ENCODE measurements at places on chromosomes 13 and 19.

DNA sequence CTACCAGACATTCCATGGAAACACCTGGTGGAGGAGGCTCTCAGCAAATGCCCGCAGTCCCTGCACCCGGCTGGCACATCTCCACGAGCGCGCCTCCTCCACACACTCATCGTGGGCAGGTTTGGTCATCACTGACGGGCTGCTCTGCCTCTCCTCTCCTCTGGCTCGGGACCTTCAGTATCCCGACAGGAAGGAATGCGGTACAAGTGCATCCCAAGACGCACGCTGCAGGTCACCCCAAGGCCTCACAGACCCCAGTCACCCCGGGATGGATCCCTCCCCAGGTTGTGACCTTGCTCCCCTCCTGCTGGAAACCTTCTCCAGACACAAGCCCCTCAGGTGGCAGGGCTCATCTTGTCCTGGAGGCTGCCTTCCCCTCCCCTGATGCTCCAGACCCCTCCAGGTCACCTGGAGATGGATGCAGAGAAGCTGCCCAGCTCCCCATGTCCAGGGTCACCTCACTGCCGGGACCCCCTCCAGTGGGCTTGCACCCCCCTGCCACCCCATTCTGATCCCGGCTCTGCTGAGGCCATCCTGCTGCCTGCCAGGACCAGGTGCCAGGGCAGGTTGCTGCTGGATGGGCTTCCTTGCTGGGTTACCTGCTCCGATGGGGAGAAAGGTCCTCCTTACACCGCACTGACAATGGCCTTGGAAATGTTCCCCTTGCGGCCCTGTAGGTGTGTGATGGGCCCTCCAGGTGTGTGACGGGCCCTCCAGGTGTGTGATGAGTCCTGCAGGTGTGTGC, 29.9 kb downstream of the C13orf46 start:
- no peak for ATAC-seq

DNA sequence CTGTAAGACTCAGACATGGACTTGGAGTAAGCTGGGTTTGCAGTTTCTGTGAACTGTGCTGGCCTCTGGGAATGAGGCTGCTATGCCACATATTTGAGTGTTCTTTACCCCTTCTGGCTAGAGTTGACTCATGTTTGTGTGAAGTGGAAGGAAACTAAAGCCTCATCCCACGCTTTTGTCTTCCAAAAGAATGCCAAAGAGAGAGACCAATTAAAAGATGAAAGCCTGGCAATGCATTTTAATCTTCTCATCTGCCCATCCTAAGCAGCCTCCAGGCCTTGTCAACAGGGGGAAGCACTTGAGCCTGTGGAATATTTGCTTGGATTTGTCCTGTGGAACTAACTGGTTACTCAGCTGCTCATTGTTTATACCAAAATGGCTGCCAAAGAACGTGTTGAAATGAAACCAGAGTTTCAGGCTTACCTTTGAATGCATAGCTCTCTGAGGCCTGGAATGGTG, 49.1 kb downstream of the LMO7 start:
- ATAC-seq = peak; percentile 72

- ATAC-seq = no peak
Measured at GRCh38 chr13:106449096-106449495, 86.4 kb downstream of the EFNB2 start.

DNA sequence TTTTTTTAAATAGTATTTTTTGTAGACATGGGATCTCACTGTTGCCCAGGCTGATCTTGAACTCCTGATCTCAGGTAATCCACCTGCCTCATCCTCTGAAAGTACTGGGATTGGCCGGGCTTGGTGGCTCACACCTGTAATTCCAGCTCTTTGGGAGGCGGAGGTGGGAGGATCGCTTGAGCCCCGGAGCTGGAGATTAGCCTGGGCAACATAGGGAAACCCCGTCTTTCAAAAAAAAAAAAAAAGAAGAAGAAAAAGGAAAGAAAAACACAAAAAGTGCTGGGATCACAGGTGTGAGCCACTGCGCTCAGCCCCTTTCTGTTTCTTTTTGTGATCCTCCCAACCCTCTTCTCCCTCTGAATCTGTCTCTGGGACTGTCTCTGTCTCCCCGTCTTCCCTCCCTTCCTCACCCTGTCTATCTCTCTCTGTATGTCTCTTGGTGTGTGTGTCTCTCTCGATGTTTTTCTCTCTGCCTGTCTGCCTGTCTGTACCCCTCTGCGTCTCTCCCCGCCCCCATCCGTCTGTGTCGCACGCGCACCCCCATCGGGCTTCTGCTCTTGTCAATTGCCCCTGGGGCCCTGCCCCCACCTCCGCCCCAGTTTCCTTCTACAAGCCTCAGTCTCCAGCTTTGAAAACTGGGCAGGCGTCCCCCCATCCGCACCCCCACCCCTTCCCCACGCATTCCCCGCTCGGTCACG, 540 bp upstream of the ZFP36 start:
- no peak for ATAC-seq

GRCh38 chr13:29964181-29964845, 113.9 kb upstream of the UBL3 start:
- ATAC-seq = no peak

DNA sequence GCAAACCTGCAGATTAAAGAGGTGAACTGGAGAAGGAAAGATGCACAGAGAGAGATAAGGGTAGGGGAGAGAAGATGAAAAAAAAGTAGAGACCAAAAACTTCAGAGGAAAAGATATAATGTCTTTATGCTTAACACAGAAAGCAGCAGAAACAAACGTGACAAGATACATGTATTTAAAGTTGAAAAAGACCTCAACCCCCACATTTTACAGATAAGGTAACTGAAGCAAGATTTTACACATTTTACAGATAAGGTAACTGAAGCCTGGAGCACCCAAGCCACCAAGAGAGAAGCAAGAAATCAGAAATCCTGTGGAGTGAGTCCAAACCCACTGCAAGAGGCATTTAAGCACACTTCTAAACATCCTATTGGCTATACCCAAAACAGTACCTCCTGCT, 185.3 kb downstream of the TBC1D4 start:
- ATAC-seq = no peak

GRCh38 chr19:55766466-55766865, 2.5 kb upstream of the RFPL4AL1 start:
- peak; percentile 23 for ATAC-seq

GRCh38 chr13:76890021-76890420, 3.8 kb upstream of the KCTD12 start:
- peak; percentile 63 for ATAC-seq

DNA sequence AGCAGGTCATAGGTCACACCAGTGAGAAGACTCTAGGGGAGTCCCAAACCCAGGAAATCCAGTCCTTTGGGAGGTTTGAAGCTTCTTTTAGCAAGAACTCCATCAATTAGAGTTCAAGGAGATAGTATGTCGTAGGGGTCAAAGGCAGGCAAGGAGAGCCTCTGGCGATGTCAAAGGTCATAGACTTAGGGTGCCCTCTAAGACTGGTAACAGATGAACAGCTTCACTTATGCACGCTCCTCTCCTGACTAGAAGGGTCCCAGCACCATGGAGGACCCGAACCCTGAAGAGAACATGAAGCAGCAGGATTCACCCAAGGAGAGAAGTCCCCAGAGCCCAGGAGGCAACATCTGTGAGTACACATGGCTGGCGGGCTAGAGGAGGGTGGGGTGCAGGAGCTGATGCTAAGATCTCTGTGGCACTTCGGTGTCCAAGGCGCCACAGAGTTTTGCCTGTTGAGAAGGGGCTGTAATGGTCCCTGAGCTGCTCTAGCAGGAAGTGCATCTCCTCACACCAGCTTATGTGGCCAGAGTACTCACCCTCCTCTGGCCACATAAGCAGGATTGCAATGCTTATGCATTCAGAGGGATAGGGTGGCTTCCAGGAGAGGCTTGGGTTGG, 557 bp downstream of the ZNF576 start:
- no peak for ATAC-seq

DNA sequence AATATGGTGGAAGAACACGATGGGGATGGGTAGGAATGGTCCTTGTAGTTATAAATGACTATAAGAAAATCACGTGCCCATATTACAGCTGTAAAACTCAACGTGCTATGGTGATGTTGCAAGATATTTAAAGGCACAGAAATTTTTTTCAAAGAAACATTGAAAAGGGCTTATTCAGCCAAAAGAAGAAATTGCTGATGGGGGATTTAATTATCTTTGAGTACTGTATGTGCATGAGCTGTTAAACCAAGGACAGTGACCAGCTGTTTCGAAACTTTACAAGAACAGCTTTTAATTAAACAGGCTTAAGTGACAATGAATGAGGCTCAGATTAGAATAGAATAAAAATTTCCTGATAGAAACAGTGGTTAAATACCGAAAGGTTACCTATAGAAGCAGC, 339.0 kb downstream of the HS6ST3 start:
- ATAC-seq = no peak

- ATAC-seq = no peak
Measured at GRCh38 chr13:90008707-90009149, 1338.8 kb upstream of the MIR17HG start.

GRCh38 chr13:109384491-109385241, 401.7 kb downstream of the IRS2 start:
- ATAC-seq = no peak

Data from esophagus mucosa (tissue), 1 donor.